GM23248 (cell line): ENCODE measurements at places on chromosomes 1 and 21. TPM values are rescaled to one million over a fixed set of nuclear protein-coding genes. Genes with fewer than 3 reads are reported as not detected.
A peak's percentile ranks its signal among the peaks of the same experiment; 100 is the strongest.

DNA sequence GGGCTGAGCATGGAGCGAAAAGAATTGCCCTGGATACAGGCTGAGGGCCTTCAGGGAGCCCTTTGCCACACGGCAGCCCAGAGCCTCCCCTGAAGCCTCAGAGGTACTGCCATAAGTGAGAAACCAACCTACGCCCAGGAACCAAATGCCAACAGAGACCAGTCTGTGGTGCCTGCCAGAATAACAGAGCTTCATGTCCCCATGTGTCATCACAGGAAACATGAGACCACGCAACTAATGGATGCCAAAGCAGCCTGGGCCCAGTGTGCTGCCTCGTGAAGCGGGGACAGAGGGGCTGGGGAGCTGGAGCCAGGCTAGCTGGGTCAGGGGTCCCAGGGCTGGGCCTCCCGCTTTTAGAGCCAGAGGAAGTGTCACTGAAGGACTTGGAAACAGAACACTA is 18.7 kb upstream of the STUM start:
- no peak for DNase-seq
- H3K27ac ChIP-seq = no peak overlapping the region
- H3K4me3 ChIP-seq = no peak overlapping the region

The TTF2 gene
- 3.0 and 6.5 TPM in 2 replicates for total RNA-seq

The TEX38 gene
- not detected in 2 replicates for total RNA-seq

The GBP7 gene
- not detected in 2 replicates for total RNA-seq

The BCAN gene
- not detected in 2 replicates for total RNA-seq

The DNAJC16 gene
- total RNA-seq = 21.8 and 22.5 TPM in 2 replicates

The KDF1 gene
- not detected in 2 replicates for total RNA-seq

DNA sequence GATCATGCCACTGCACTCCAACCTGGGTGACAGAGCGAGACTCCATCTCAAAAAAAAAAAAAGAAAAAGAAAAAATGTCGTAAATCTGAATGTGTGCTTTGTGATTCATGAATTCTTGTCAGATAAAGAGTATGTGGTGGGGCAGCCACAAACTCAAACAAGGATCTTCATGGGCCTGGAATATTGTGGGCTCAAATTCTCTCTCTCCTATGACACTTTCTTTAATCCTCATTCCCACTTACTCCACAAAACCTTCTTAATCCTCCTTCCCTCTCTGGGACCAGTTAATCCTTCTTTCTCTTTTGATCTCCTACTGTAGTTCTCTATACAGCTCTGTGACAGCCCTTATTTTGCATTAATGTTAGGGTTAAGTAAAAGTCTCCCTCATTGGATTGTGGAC is 112.3 kb downstream of the AK5 start:
- H3K27me3 ChIP-seq = no peaks in the 10 kb centered on the region
- 0 out of 2 replicates have a peak, but pooled peaks cover 4% of the 10 kb centered on the region for H3K36me3 ChIP-seq
- H3K27ac ChIP-seq = peak overlapping the region; percentile 54
- peaks cover 24% of the 10 kb centered on the region for H3K4me1 ChIP-seq
- H3K4me3 ChIP-seq = no peak overlapping the region
- DNase-seq = peak; percentile 61

GRCh38 chr1:171472183-171472647 is 13.1 kb upstream of the PRRC2C start:
- DNase-seq = no peak
- no peak overlapping the region for H3K4me3 ChIP-seq
- H3K27me3 ChIP-seq = no peaks in the 10 kb centered on the region
- H3K4me1 ChIP-seq = peaks cover 11% of the 10 kb centered on the region
- H3K27ac ChIP-seq = no peak overlapping the region

DNA sequence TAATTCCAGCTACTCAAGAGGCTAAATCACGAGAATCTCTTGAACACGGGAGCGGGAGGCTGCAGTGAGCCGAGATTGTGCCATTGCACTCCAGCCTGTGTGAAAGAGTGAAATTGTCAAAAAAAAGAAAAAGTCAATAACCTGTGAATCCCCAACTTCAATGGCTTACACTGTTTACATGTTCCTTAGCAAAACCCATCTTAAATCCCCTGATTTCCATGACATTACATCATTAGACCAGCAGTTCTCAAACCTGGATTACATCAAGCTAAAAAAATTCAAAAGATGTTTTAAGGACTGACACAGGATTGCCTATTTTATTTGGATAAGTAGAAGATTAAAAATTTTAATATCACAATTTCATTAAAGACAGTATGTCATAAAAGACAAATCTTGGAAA is 12.4 kb downstream of the GPBP1L1 start:
- no peak overlapping the region for H3K27ac ChIP-seq
- H3K27me3 ChIP-seq = no peaks in the 10 kb centered on the region
- H3K4me3 ChIP-seq = no peak overlapping the region
- no peaks in the 10 kb centered on the region for H3K36me3 ChIP-seq

GRCh38 chr1:159829822-159830465 is 3.3 kb downstream of the SLAMF8 start:
- H3K4me1 ChIP-seq = peaks cover 8% of the 10 kb centered on the region
- H3K4me3 ChIP-seq = no peak overlapping the region
- H3K36me3 ChIP-seq = no peaks in the 10 kb centered on the region
- no peaks in the 10 kb centered on the region for H3K27me3 ChIP-seq
- DNase-seq = peak; percentile 87

DNA sequence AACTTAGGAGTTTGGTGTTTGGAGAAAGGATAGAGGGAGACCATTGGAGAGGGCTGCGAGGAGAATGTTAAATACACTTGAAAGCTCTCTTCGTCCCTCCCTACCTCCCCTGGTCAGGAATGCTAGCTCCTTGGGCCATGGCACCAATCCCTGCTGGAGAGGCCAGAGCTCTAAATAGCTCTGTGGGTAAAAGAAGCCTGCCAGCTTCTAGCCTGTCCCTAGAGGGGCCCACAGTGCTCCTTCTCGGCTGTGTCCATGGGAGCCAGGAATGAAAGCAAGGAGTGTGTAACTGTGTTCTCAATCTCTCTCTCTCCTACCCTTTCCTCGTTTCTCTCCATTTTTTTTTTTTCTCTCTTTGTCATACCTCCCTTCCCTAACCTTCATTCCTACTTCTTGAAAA is at the start of gene CCDC190:
TSS of gene CCDC190 (minus strand) at position 75 of the 400 bp plus-strand sequence. CDS start 1,529 bp downstream, outside the sequence.
- peak; percentile 21 for DNase-seq
- no peaks in the 10 kb centered on the region for H3K36me3 ChIP-seq
- no peak within 1 kb of the TSS for H3K27ac ChIP-seq
- H3K27me3 ChIP-seq = no peaks in the 10 kb centered on the region

The CYP4A11 gene
- total RNA-seq = not detected in 2 replicates

The EPHA10 gene
- total RNA-seq = not detected in 2 replicates

DNA sequence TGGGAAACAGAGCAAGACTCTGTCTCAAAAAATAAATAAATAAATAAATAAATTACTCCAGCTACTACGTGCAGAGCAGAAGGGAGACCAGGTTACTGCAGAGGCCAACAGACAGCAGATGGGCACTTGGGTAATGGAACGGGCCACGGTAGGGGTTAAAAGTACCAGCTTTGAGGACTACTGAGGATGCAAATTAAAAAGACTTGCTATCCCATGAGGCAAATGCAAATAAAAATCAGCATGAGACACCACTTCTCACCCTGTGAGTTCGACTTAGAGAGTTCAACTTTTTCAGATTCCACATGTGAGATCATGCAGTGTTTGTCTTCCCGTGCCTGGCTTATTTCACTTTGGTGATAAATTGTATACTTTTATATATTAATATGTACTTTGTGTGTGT is 6.6 kb downstream of the SLC2A5 start:
- H3K4me3 ChIP-seq = no peak overlapping the region
- peaks cover 40% of the 10 kb centered on the region for H3K4me1 ChIP-seq
- H3K27ac ChIP-seq = no peak overlapping the region
- no peaks in the 10 kb centered on the region for H3K27me3 ChIP-seq
- no peak for DNase-seq

GRCh38 chr1:192983349-192983980 is 75.7 kb downstream of the UCHL5 start:
- no peak overlapping the region for H3K4me3 ChIP-seq
- no peaks in the 10 kb centered on the region for H3K27me3 ChIP-seq

DNA sequence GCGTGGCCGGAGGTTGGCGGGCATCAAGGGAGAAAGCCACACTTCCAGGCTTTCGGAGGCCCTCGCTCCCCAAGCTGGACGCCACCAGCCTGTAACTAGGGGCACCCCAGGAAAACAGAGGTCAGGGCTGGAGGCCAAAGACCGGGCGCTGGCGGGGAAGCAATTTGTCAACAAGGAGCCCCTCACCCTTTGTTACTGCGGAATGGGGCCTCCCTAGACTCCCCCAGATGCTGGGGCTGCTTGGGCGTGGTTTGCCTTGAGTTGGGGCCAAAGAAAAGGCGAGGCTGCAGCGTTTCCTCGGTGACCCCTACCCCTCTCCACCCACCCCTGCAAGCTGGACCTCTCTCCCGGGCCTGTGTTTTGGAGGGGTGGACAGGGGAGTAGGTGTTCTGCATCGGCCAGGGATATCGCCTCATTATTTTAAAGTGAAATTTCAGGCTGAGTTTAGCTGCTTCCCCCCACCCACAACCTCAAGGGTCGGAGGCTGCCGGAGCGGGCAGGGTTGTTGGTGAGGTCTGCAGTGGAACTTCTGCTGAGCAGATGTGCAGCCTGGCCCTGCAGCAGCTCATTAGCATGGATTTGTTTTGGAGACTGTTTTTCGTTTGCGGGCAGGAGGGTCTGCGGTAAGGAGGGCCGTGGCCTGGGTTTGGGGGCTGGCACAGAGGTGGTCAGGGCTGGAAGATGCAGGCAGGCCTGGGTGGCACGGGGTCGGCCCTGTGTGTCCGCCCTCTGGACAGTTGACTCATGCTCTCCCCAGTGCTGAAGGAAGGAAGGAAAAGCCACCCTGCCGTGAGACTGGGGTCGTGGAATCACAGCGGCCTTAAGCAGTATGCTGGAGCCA is 1.5 kb downstream of the NBL1 start:
- no peaks in the 10 kb centered on the region for H3K27me3 ChIP-seq
- peak; percentile 71 for DNase-seq
- H3K4me1 ChIP-seq = peaks cover 27% of the 10 kb centered on the region
- H3K4me3 ChIP-seq = peak overlapping the region; percentile 96
- H3K27ac ChIP-seq = peak overlapping the region; percentile 53

DNA sequence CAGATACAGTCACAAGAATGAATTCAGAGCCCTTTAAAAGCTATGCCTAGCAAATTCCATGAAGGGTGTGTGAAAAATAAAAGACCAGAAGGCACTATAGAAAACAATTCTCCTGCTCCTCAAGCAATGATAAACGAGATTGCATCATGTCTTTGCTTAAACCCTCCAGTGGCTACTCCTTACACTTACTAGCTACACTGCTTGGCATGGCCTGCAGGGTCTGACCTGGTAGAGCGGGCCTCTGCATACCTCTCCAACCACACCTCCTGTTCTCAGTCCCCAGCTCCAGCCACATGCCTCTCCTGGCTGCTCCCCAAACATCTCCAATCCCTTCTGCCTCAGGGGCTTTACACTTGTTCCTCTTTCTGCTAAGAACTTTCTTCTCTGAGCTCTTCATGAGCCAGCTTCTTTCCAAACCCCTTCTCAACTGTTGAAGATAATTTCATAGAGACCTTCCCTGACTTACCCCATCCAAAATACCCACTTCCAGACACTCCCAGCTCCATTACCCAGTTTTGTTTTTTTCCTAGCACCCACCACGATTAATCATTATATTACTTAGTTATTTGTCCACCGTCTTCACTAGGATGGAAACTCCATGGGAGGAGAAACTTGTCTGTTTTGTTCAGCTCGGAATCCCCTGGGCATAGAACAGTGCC is 11.2 kb upstream of the CREG1 start:
- H3K36me3 ChIP-seq = no peaks in the 10 kb centered on the region
- DNase-seq = peak; percentile 15
- H3K4me1 ChIP-seq = no peaks in the 10 kb centered on the region
- H3K4me3 ChIP-seq = no peak overlapping the region

The KCNE2 gene
- total RNA-seq = not detected in 2 replicates

The CCDC27 gene
- total RNA-seq = not detected in 2 replicates

The MFN2 gene
- total RNA-seq = 57.9 and 59.8 TPM in 2 replicates

DNA sequence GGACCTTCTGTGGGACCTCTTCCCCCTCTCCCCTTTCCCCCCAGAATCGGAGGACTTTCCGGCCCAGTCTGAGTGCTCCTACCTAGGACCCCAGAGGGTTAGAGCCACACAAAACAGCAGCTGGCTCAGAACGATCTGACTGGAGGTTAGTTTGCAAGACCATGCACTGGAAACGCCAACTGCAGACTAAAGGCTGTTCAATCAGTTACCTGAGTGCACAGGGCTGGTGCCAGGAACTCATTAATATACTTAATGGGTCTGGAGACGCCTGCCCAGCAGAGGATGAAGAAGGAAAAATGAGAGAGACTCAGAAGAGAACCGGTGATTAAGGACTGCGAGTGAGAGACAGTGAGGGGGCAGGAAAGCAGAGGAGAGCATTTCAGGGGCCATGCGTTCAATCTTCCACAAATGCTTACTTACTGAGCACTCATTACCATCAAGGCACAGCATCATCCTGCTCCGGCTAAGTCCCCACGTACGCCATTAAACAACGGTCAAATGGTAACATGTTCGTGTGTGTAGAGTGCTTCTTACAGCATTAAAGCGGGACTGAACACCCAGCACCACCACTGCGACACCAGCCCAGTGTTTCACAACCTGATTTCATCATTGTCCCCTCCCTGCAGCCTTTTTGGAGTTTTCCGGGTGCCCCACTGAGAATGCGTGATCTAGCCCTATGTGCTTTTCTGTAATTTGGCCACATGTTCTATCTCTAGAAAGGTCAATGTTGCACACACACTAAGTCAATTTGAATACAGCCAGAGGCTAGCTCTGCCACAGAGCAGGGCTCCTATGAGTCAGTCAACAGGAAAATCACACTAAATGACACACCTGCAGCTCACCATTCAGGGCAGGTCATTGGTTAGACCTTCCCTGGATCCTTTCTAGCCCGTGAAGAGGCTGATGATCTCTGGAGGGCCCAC is 7.6 kb downstream of the ENO1 start:
- H3K27ac ChIP-seq = peak overlapping the region; percentile 40
- no peak overlapping the region for H3K4me3 ChIP-seq
- H3K36me3 ChIP-seq = peaks cover 93% of the 10 kb centered on the region
- H3K4me1 ChIP-seq = peaks cover 72% of the 10 kb centered on the region
- peak; percentile 48 for DNase-seq

DNA sequence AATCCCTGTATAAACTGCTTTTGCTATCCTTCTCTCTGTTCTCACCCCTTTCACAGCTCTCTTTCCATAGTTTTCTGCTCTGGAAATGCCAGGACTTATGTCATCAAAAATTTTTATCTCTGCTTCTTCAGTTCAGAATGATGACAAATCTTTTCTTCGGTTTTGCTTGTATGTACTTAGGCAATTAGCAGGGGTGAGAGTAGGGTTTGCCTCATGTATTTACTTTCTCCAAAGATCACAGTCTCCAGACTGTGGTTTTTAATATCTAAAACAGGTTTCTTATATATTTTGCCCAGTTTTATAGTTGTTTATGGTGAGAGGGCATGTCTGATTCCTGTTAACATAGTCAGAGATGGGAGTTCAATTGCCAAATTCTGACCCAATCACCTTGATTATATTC is 235.4 kb upstream of the LYPLAL1 start:
- H3K4me3 ChIP-seq = no peak overlapping the region
- no peaks in the 10 kb centered on the region for H3K27me3 ChIP-seq
- no peaks in the 10 kb centered on the region for H3K36me3 ChIP-seq
- H3K27ac ChIP-seq = no peak overlapping the region
- H3K4me1 ChIP-seq = peaks cover 14% of the 10 kb centered on the region

The COA6 gene
- 5.4 and 28.3 TPM in 2 replicates for total RNA-seq

The FGGY gene
- total RNA-seq = 11.4 and 16.9 TPM in 2 replicates
